Natural killer cell (primary cell): ENCODE measurements at places on chromosomes 5 and 9. TPM values are rescaled to one million over a fixed set of nuclear protein-coding genes. Genes with fewer than 3 reads are reported as not detected.

GRCh38 chr5:137128012-137128411 lies 371.1 kb downstream of the SPOCK1 start:
- H3K4me3 ChIP-seq: no peak overlapping the region
- no peak for DNase-seq
- no peaks in the 10 kb centered on the region for H3K4me1 ChIP-seq
- no peaks in the 10 kb centered on the region for H3K27me3 ChIP-seq
- no peak overlapping the region for H3K27ac ChIP-seq

GRCh38 chr5:83494087-83494620 lies 22.6 kb downstream of the VCAN start:
- no peak for DNase-seq
- H3K36me3 ChIP-seq: no peaks in the 10 kb centered on the region
- H3K27me3 ChIP-seq: no peaks in the 10 kb centered on the region
- H3K4me3 ChIP-seq: no peak overlapping the region
- H3K4me1 ChIP-seq: no peaks in the 10 kb centered on the region

The GADD45G gene
- total RNA-seq: 2.8 TPM

DNA sequence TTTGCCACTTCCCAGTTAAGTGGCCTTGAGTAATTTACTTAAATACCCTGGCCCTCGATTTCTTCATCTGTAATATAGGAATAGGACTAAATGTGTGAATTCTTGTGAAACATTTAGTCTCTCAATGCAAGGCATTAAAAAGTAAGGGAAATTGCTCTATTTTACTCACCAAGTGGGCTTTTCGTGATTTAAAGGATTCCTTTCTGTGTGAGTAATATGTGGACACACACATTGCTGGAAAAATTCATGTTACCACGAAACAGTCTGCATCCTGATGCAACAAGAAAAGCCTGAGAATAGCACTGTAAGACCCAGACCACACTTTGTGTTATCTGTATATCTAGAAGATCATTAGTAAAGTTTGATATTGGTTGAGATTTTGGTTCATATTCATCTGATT lies 1243.0 kb upstream of the CDH9 start:
- no peak overlapping the region for H3K27ac ChIP-seq
- no peaks in the 10 kb centered on the region for H3K27me3 ChIP-seq
- no peaks in the 10 kb centered on the region for H3K4me1 ChIP-seq
- no peak overlapping the region for H3K4me3 ChIP-seq
- no peak for DNase-seq

- H3K4me3 ChIP-seq: no peak overlapping the region
- H3K27ac ChIP-seq: no peak overlapping the region
- H3K4me1 ChIP-seq: no peaks in the 10 kb centered on the region
- H3K36me3 ChIP-seq: no peaks in the 10 kb centered on the region
- H3K27me3 ChIP-seq: no peaks in the 10 kb centered on the region
- no peak for DNase-seq
Measured at GRCh38 chr5:111345731-111346130, 121.5 kb downstream of the CAMK4 start.

- H3K4me3 ChIP-seq: no peak overlapping the region
- H3K27ac ChIP-seq: no peak overlapping the region
- no peaks in the 10 kb centered on the region for H3K27me3 ChIP-seq
- no peaks in the 10 kb centered on the region for H3K4me1 ChIP-seq
Measured at GRCh38 chr9:27497883-27498417, 26.1 kb upstream of the IFNK start.
